ENCODE measurements at places on chromosomes 1 and 21.

DNA sequence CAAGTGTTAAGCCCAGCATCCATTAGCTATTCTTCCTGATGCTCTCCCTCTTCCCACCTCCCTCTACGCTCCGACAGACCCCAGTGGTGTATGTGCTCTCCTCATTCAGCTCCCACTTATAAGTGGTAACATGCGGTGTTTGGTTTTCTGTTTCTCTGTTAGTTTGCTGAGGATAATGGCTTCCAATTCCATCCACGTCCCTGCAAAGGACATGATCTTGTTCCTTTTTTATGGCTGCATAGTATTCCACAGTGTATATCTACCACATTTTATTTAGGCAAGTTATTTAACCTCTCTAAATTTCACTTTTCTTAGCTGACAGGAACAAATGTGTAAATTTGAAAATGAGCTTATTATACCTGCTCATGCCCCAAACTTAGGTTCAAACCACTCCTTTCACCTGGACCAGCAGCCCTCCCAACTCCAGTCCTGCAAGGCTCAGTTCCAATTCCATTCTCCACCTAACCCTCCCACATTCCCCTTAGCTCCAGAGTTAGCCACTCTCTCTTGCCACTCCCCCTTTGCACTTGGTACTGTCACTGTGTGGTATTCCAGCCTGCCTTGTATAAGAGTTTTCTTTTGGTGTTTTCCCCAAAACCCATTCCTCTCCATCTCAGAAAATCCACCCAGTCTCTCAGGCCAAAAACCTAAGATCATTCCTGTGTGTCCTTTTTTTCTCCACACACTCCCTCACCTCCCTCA lies 1.7 kb upstream of the PEF1 start:
- DNase-seq: no peak

- DNase-seq: no peak
Observed at GRCh38 chr1:183346276-183346732, 71.9 kb downstream of the NMNAT2 start.

GRCh38 chr1:39620659-39621165 lies 18.7 kb downstream of the HEYL start:
- DNase-seq: no peak

GRCh38 chr1:7783826-7784491 lies at the start of gene PER3:
PER3 (plus strand) TSS chr1:7784291; CDS start chr1:7784878, 587 bp downstream.
- peak; percentile 93 for DNase-seq

- DNase-seq: no peak
Observed at GRCh38 chr1:230849451-230850224, 18.7 kb downstream of the C1orf198 start.

DNA sequence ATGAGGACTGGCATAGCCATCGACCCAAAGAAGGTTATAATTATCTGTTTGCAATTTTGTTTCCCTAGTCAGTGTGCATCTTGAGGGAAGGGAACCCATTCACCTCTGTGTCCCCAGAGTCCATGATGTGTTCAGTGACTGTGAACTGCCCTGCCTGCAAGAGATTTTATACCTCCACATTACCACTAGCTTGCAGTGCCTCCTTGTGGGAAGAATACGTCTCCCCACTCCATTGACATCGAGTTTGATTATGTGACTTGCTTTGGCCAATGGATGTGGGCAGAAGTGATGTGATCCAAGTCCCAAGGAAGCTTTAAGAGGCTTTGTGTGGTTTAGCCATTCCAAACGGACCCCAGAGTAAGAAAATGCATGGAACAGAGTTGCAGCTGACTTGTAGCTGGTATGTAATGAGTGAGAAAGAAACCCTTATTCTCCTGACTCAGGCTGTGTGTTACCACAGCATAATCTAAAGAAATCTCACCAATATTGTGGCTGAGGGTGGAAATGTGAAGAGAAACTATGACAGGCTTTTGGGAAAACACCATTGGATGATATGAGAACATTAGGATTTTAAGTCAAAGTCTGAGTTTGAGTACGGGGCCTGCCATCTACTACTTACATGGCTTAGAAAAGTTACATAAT lies 47.8 kb upstream of the NRDC start:
- DNase-seq: peak; percentile 2

GRCh38 chr1:99704356-99704816 lies 58.5 kb downstream of the PALMD start:
- DNase-seq: no peak

- DNase-seq: no peak
Observed at GRCh38 chr1:155975375-155976061, 2.8 kb downstream of the ARHGEF2 start.

DNA sequence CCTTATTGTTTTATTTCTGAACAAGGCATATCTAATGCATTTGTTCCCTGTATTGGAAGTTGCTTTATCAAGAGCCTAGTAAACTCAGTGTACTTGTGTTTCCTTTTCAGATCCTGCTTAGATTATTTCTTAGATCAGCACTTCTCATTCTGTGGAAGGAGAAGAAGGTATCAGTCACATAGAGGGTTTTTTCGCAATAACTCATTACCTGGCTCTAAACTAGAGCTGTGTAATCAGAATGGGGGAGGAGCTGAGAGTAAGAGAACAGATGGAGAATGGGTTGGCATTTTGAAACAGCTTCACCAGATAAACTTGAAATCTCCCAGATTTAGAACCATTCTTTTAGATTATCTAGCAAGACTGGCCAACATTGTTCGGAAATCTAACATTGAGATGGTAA lies 11.0 kb downstream of the AHCYL1 start:
- no peak for DNase-seq

DNA sequence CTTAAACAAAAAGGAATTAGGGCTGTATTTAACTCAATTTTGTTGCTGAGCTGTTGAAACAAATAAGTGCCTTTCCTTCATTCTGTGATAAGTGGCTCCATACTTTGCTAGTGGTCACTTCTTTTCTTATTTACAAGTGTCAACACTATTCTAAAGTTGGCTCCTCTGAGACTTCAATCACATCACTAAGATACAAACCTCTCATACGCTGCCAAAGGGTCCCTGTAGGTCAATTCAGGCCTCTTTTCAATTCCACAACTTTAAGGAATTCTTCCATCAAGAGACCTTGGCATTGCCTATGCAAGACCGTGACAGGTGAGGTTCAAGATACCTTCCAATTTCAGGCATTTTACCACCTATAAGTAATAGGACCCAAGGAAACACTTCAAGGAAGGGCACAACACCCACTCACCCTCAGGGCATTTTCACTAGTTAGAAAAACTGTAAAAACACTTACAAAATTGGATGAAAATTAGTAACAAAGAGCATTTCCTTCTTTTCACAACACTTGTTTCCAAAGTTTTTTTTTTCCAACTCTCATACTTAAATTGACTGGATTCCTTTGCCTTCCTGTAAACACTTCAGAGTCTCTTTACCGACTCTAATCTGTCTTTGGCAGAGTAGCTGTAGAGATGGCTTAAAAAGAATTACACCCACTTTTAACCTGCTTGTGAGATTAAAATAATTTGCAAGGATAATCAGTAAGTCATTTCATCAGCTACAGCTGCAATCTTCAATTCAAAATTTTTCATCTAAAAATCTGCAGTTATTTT lies 24.5 kb downstream of the SERBP1 start:
- DNase-seq: no peak

DNA sequence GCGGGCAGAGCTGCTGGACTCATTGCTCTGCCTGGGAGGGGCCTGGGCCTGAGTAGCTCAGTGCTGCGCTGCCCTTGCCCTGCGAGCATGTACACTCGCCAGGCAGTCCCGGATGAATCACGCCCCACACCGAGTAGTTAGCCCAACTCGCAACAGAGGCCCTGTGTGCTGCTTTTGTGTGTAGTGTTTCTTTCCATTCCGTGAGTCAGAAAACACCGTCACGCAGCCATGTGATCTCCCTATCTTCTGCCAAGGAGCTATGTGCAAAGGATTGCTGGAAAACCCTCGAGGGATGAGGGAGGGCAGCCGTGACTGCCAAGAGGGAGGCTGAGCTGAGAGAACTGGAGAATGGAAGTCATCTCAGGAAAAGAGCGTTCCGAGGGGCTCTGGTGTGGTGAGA lies 37.3 kb downstream of the NENF start:
- DNase-seq: no peak

DNA sequence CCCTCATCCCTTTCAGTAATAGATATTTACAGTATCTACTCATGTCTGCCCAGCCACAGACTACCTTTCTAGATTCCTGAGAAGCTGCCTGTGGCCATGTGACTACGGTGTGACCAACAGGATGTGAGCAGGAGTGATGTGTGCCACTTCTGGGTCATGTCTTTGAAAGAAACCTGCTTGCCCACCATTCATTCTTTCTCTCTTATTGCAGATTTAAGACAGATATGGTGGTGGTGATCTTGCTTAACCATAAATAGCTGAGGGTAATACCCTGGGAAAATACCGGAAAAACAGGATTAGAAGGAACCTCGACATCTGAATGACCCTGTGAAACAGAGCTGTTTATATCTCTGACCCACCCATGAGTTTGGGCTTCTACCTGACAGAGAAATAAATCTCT lies 41.6 kb upstream of the GUCA2A start:
- no peak for DNase-seq

DNA sequence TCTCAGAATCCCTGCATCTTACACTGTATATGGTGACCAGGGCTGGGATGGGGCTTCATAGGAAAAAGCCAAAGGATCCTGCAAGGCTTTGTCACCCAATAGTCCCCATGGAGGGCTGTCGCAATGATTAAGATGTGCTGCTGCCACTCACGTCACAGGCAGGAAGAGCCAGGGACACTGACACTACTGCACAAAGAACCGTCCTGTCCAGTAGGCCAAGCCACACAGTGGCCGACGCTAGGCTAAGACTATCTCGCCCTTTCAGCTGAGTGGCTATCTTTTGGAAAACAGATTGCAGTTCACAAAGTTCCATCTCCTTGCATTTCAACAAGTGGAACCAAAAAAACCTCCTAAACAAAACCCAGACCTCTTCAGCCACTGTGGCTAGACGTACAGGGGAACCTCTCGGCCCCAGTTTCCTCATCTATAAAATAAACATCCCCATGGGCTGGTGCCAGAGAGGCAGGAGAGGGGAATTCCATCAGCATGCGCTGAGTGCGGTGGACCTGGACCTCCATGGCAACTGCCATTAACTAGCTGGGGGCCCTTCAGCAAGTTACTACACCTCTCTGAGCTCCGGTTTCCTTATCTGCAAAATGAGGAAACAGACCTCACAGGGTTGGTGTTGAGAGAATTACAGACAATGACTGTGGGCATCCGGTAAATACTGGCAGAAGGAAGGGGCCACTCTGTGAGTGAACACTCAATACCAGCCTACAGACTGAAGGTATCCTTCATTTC lies 8.7 kb downstream of the CAPZB start:
- peak; percentile 79 for DNase-seq

- no peak for DNase-seq
Observed at GRCh38 chr1:33902486-33903209, 38.8 kb downstream of the HMGB4 start.

- DNase-seq: no peak
Observed at GRCh38 chr1:153963850-153964331, 554 bp upstream of the SLC39A1 start.

DNA sequence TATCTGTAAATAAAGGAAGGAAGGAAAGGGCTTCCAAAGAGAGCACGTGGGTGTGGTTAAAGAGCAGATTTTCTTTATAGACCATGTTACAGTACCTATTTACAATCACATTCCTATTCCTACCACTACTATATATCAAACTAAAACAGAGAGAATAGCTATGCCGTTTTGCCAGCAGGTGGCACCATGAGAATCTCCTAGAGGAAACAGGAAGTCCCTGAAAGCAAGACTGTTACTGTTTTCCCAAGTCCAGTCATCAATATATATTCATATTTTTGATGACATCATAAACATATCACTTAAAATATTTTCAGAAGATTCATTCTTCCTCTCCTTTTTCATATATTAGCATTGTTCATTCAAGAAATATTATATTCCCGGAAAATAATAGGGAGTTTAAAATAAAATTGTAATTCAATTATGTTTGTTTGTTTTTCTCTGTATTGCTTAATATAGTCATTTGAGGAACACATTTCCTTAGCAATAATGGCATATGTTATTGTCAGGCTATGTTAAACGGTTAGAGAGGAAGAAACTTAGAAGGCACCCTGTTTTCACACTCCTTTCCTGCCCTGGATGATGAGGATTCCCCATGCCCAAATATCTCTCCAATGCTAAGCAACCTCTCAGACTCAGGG lies 6.6 kb downstream of the CCDC190 start:
- peak; percentile 54 for DNase-seq

- no peak for DNase-seq
Observed at GRCh38 chr1:183138301-183138700, 47.8 kb upstream of the LAMC2 start.

GRCh38 chr1:203656796-203657747 lies 30.4 kb downstream of the ATP2B4 start:
- DNase-seq: no peak

DNA sequence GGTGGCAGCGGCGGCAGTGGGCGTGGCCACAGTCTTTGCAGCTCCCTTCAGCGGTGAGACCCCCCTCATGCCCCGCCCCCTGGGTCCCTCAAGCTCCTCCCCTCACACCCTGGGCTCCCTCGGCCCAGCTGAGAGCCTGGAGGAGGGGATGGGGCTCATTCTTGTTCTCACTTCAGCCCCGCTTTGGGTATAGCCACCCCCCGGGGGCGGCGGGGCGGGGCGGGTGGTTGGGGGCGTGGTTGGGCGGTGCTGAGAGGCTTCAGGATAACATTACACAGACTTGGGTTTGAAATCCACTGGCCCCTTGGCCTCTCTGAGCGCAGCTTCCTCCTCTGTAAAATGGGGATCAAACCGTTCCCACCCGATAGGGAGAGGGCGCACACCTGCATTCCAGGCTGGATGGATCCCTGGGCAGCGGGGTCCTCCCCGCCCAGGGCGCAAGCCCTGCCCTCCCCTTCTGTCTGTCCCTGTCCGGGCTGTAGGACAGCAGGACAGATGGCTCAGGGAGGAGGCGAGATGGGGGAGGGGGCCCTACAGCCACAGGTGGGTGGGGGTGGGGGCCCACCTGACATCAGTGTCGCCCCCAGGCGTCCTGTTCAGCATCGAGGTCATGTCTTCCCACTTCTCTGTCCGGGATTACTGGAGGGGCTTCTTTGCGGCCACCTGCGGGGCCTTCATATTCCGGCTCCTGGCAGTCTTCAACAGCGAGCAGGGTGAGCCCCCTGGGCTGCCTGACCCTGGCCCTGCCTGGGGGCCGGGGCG lies 5.1 kb downstream of the CLCNKA start:
- peak; percentile 31 for DNase-seq

DNA sequence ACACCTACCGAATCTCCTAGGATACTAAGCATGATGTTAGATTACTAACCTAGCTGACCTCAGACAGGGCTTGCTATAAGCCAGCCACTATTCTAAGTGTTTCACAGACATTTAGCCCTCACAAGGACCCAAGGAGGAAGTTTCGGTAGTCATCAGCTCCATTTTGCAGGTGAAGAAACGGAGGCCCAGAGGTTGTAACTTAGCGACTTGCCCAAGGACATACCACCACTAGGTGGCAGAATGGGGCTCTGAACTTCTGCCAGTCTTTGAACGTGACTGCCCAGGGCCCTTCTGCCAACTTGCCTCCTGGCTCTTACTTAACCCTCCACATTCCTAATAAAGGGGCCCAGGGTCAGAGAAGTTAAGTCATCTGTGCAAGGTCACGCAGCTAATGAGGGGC lies 283.5 kb downstream of the C1orf94 start:
- peak; percentile 23 for DNase-seq
